ENCODE measurements at places on chromosomes 12 and 14.

DNA sequence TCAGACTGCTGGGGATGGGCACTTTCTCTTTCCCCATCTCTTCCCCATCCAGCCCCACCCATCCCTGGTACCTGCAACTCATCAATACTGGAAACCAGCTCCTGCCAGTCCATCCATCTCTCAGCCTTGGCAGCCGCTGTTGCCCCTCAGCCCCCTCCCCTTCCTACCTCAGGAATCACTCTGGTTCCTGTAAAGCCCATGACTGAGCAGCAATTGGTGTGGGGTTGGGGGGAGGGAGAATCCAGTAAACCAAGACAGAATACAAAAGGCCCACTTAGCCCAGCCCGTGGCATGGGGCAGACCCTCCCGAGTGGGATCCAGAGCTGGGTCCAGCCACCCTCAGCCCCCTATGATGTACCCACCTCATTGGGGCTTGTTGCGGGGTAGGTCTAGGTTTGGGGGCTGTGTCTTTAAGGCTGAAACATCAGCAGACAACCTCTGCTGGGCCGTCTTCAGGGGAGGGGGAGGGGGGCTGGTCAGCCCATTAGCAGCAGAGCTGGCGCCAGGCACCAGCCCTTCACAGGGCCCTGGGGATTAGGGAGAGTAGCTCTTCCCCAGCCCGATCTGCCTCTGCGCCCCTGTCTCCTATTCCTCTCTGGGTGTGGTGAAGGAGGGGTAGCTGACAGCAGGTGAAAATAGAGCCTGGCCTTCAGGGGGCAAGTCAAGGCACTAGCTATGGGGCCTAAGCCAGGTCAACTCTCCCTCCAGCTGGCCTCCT is 702 bp upstream of the PRPH start:
- ATAC-seq: no peak

GRCh38 chr12:13154027-13154538 is 42.4 kb upstream of the EMP1 start:
- ATAC-seq: no peak

GRCh38 chr12:93848523-93849101 is 171.4 kb downstream of the CRADD start:
- no peak for ATAC-seq

DNA sequence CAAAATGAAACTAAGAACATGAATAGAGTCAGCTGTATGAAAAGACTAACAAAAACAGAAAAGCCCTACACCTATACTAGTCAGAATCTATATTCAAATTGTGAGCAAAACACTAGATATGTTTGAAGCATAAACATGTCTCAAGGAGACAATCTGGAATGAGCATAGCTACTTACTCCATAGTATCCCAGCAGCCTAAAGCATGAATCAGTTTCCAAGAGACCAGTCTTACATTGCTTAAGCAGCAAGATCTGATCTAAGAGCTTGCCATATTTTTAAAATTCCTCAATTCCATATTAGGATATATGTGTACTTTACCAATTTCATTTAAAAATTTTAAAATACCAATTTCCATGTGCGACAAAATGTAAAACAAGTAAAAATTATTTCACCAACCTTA is 7.7 kb downstream of the CAPS2 start:
- ATAC-seq: no peak

GRCh38 chr12:57993030-57993429 is 51.7 kb downstream of the ATP23 start:
- ATAC-seq: no peak

DNA sequence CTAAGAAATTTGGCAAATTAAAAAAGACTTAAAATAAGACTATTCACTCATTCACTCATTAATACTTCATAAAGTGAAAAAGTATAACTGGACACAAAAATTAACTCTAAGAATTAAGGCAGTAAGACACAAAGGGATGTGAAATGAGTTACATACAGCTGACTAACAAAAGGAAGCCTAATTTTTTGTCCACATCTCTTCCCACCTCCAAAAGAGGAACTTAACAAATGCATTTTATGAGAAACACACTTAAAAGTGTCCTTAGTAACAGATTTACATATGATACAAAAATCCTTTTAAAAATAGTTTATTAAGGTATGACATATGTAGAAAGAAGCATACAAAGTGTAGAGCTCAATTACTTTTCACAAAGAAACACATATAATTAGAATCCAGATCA is 88.9 kb downstream of the NUMB start:
- ATAC-seq: no peak

DNA sequence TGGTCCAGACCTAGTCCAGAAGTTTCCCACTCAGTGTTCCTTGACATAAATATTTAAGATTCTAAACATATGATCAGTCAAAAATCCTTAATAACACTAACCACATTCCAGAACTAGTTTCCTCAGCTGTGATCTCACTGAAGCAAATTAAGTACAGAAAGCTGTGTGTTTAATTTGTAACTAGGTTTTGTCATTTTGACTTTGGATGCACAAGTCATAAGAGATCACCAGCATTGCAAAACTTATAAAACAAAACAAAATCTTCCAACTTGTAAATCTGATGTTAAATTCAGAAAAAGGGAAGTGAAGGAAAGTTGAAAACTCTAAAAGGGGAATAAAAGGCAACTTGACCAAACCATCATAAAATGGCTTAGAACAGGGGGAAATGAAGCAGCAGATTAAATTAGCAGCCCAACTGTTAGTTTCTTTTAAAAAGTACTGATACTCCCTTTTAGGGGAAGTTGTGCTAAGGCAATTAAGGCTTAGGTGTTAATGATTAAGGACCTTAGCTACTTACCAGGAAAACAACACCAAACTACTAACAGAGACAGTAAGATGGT is 56.6 kb downstream of the SH2B3 start:
- ATAC-seq: no peak

DNA sequence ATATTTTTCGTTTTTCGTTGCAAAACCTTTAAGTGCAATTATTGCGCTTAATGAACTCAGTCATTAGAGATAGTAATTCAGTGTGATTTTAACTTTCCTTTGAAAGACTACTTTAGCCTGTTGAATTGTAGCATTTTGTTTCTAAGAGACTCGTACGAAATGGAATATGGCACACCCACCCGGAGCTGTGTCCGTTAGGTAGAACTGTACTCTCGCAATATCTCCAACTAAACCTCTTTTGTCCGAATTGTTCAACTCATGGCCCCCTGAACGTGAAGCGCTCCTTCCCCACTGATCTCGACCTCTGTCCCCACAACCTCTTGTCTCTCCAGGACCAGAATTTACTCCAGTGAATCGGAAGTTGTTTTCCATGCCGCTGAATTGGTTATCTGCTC is 800 bp downstream of the PCNX4 start:
- ATAC-seq: no peak

GRCh38 chr12:94760786-94761185 is 110.4 kb upstream of the TMCC3 start:
- ATAC-seq: no peak

DNA sequence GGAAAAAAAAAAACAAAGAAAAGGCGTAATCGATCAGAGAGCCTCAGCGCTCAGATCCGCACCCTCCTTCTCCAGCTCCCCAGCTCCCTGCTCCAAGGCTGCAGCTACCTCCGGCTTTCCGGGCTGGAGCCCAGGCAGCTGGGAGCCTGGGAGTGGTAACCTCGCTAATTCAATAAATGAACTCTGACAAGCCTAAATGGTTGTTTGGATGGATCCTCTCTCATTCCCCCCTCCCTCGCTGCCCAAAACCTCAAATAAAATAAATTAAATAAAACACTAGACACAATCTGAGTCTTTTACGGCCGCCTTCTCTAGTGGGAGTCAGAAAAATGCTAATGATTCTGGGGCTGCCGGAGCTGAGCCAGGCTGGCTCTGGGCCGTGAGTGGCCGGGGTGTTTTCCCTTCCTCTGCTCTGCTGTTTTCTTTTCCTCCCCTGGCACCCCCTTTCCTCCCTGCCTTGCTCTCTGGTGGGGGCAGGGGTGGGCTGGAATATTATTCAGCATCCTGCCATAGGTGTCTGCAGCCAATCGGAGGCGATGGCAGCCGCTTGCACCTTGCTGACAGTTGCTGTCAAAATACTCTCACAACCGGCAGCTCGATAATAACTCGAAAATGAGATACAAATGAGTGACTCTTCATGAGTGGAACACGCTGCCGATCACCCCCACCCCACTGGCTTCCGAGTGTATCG is 76.1 kb downstream of the RBM19 start:
- no peak for ATAC-seq

DNA sequence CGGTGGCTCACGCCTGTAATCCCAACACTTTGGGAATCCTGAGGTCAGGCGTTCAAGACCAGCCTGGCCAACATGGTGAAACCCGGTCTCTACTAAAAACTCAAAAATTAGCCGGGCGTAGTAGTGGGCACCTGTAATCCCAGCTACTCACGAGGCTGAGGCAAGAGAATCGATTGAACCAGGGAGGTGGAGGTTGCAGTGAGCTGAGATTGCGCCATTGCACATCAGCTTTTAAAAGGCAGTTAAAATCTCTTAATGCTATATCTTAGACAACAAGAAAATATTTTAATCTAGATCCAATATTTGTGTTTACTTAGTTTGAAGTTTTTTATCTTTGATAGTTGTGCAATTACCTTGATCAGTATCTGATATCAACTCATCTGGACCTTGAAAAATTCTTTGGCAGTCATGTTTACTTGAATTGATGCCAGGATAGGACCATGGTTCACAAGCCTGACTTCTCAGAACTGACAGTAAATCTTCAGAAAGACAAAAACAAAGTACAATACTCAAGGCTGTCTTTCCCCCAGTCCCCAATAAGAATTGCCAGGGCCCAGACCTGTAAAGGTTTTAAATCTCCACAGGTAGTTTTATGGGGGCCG is 135.0 kb upstream of the AEBP2 start:
- no peak for ATAC-seq

DNA sequence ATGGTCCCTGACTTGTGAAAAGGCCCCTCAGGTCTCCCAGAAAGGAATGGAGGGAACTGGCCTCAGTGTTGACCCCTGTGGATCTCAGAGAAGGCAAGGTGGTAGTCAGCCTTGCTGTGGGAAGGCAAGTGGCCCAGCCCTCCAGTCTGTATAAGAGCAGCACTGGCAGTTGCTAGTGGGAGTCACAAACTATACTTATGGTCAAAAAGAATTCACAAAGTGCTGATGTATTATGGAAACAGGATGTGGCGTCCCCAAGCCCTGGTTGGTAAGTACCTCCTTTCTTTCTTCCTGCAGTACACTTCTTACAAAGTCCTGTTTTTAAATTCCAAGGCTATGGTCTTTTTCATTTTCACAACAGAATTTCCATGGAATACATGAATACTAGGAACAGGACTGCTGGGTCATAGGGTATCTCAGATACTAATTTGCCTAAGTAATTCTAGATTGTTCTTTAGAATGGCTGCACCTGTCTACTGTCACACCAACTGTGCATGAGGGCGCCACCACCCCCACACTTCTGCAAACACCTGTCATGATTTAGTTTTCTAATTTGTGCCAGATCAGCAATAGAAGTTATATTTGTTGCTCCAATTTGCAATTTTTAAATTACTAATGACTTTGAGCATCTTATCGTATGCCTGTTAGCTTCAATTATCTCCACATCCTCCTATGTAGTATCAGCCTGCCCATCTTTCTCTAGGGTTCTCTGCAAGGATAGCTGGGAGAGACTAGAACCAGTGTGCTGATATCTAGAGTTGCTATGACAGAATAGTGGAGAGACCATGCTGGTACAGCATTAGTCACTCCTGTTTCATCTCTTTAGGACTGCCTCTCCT is 40.7 kb upstream of the TMEM263 start:
- ATAC-seq: peak; percentile 46

GRCh38 chr14:104001003-104001402 is 58.7 kb upstream of the RD3L start:
- ATAC-seq: peak; percentile 28

- ATAC-seq: no peak
Observed at GRCh38 chr12:39986674-39987073, 119.2 kb downstream of the SLC2A13 start.

DNA sequence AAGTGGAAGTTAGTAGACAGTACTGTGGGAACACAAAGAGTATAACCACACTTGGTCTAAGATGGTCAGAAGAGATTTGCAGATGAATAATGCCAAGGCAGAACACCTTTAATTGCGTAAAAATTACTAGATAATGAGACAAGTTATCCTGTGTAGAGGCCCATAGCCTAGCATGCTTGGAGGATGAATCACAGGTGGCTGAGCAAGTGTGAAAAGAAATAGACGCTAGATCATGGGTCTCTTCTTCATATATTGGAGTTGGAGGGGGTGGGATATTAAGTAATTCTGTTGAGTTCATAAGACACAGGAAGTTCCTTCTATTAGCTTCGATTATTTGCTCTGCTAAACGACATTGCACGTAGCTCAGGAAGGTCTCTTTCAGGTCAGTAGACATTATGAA is 454.3 kb upstream of the LMO3 start:
- ATAC-seq: no peak

- ATAC-seq: no peak
Observed at GRCh38 chr14:52153939-52154338, 85.1 kb upstream of the NID2 start.
